Heart left ventricle (tissue), 16 donors: ENCODE measurements at places on chromosomes 7 and 10.

- DNase-seq: no peak
Observed at GRCh38 chr7:55898287-55898686, 11.0 kb downstream of the ZNF713 start.

DNA sequence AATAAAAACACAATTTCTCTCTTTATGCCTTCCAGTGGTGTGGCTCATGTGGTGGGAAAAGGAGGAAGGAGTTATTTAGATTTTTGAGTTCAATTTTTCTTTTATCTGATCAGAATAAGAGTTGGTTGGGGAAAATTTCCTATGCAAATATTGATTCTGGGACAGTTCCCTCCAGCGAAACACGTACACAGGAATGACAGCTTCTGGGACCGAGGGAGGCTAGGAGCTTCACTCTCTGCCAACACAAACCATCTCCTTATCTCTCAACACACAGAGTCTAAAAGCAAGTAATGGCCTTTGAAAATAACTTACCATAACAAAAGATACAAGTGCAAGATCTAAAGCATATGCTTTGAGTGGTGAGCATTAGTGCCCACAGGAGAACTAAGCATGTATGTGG, 122.7 kb downstream of the RAPGEF5 start:
- no peak for DNase-seq

DNA sequence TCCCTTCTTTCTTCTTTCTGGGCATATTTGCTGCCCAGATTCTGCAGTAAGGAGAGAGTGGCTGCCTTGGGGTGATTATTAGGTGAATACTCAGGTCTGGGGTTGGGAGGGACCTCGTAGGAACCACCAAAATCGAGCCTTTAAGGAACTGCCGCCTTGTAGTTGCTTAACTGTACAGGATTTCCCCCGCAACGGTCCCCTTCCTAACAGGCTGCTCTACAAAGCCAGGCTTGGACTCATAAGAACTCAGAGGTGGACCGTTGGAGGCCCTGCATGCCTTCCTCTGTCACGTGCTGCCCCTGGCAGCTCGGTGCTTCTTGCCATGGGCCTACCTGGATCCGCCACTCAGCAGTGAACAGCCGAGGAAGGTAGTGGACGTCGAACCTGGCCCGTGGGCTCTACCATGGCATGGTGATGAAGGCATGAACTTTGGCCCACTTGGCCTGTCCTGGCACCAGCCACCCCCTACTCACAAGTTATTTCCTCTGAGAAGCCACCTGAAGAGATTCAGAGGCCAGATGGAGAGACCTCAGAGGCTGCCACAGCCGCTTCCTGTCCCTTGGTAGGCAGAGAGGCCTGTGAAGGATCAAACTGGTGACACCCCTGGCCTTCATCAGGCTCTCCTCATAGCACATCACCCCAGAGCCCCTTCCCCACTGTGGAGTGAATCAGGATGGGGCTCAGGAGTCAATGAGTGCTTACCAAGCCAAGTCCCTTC, 54.6 kb downstream of the NOD1 start:
- no peak for DNase-seq

DNA sequence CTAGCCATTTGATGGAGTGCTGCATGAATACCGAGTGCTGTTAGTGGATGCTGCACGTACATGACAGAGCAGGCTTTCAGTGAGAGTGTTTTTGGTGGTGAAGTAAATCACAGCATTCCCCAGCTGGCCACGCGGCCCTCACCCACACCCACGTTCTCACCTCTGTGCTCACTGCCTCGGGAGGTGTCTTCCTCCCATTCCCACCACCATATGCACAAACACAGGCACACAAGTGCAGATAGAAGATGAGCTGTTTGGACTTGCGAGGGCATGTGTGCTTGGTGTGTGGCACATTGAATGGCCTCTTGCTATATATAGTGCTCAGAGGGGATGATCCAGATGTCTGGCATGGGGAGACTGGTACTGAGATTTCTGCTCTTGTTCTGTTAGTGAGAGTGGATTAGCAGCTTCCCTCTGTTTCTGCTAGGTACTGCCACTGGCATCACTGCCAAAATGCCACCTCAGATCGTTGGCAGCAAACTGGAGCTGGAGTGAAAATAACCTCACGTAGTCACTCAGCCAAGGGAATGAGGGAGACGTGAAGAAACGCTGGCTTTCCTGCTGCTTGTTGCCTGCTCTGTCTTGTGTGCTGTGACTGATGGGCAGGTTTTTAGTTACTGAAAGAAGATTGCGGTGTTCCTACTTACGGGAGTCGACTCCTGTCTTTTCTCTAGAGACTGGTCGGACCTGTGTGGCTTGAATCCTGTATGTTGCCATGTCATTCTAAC, 19.1 kb downstream of the DNAJB6 start:
- DNase-seq: peak; percentile 72

- DNase-seq: no peak
Observed at GRCh38 chr10:45657033-45657926, 15.3 kb downstream of the ZFAND4 start.

DNA sequence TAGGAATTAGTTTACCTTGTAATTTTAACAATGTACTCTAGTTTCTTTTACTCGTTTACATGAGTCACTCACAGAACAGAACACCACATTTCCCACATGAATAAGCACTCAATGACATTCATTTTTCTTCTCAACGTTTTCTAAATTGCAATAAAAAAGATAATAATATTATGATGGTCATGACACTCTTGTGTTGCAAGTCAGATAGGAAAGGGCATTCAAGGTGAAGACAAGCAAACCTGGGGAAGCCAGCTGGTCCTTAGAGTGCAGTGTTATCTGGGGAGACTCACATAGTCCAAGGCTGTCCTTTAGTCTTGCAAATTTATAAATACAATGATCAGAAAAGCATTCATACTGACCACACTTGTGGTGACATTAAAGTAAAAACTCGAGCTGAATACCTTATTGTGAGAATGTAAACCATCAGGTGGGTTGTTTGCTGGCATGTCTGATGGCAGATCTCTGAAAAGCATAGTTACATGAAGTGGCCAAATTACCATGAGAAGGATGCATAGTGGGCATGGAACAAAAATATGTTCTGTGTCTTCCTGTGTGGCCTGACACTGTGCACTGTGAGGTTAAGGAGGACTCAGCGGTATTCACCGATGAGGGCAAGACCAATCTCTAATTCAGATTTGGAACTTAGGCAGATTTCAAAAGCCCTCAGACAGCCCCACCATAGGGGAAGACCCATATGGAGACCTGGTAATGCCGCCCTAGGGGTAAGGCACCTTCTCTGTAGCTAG, 158.9 kb upstream of the ASAH2 start:
- no peak for DNase-seq

DNA sequence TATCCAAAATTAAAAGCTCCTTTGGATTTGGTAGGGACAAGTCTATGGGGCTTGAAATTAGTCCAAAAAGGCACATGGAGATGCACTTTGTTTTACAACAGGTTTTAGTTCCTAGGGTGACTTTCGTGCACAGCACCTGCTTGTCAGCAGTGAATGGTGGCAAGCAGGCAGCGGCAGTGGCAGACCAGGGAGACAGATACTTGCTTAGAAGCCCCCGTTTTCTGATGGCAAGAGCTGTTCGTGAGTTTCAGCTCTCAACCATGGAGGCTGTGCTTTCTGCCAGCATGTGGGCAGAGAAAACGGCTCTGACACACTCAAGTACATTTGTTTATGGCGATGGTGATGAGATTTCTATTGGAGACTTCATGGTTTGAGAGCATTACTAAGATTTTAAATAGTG, 61.7 kb upstream of the SHH start:
- DNase-seq: no peak

DNA sequence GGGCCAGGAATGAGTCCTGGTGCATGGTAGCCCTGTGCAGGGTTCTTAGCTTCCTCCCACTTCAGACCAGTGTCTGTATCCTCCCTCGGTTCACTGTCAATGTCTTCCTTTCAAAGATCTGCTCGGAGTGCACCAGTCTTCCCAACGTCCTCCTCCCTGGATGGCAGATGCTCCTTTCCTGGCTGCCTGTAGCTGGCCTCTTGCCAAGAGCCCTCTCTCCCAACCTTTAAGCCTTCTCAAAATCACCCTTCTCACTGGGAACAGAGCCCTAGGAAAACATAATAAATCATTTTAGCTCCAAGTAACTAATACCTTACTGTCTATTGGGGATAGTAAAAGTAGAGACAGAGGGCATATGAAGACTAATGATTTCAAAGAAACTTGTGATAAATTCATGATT, 490.6 kb downstream of the CCSER2 start:
- DNase-seq: no peak

- no peak for DNase-seq
Observed at GRCh38 chr10:47253030-47253637, 46.9 kb upstream of the GDF10 start.

DNA sequence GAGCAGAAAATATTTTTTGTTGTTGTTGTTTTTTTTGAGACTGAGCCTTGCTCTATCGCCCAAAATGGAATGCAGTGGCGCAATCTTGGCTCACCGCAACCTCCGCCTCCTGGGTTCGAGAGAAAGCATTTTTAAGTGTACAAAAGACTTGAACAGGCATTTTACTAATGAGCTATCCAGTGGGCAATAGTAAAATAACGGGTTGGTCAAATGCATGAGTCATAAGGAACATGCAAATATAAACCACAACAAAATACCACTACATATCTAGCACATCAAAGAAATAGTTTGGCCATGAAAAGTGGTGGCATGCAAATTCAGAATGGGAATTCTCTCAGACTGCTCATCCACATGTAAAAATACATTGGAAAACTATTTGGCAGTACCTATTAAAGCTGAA, 71.7 kb upstream of the TMEM106B start:
- DNase-seq: no peak

DNA sequence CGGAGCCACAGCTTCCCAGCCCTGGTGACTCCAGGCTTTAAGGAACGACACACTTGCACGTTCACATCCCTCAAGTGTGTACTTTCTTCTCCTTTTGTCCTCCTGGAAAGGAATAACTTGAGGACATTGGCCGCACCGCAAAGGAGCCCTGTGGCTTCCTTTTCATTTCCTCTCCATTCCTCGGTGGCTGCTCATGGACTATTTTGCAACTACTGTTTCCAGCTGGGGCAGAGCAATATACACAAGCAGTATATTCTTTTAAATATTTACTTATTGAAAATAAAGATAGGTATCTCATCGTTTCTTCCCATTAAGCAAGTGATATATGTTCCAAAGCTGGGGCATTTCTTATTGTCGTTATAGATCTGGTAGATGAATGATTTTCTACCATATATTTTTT, 97.2 kb upstream of the LYZL1 start:
- no peak for DNase-seq

GRCh38 chr10:127368929-127369328, 172.5 kb upstream of the INSYN2A start:
- DNase-seq: no peak

DNA sequence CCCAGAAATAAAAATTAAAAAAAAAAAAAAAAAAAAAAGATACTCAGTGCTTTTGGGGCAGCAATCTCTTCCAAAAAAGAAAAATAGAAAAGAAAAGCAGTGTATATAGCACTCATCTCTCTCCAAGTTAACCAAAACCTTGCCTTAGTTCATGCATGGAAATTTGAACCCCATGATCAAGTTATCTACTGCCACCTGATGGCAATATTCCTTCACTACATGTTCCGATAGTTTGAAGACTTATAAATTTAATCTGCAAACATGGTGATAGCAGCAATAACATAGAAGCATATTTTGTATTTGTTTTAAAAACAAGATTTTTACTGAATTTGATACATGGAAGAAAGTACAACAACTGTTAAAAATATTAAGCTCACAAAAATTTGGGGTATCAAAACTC, 48.6 kb upstream of the SLIT1 start:
- no peak for DNase-seq

- DNase-seq: no peak
Observed at GRCh38 chr10:103638948-103639347, 145.4 kb downstream of the NEURL1 start.

- no peak for DNase-seq
Observed at GRCh38 chr10:69850440-69850839, 48.7 kb downstream of the COL13A1 start.

DNA sequence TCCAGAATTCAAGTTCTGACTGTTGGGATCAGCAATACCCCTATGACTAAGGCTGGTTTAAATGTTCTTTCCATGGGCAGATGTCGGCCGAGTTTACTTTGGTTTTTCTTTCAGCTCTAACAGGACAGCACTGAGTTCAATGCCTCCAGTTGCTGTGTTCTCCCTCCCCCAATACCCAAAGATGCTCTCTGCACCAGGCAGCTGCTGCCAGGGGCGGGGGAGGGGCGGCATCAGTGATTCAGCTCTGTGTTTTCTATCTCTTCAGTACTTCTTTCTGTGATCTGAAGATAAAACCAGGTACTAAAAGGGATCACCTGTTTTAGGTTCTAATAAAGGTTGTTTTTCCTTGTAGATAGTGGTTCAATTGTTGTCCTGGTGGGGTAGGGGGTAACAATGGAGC, 576.7 kb upstream of the POT1 start:
- DNase-seq: no peak

- DNase-seq: no peak
Observed at GRCh38 chr7:139482122-139482521, 1.4 kb downstream of the KLRG2 start.

DNA sequence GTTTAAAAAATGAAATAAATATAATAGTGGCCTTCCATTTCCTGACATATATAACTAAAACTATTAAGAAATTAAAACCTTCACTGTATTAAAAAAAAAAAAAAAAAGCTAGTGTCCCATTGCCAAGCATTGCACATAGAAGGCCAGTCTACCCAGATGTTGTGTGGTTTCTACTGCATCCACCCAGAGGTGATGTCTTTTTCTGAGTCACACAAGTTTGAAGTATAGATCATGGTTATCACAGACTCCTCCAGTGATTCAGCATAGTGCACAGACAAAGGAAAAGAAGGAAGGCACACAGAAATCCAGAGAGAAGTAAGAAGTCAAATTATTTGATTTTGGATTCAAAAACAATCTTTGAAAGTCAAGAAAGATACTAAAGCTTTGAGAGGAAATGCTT, 429.0 kb downstream of the ETV1 start:
- DNase-seq: no peak

GRCh38 chr7:4794591-4795350, 19.3 kb downstream of the AP5Z1 start:
- no peak for DNase-seq

GRCh38 chr7:1843271-1843861, 173.3 kb downstream of the ELFN1 start:
- DNase-seq: peak; percentile 48

DNA sequence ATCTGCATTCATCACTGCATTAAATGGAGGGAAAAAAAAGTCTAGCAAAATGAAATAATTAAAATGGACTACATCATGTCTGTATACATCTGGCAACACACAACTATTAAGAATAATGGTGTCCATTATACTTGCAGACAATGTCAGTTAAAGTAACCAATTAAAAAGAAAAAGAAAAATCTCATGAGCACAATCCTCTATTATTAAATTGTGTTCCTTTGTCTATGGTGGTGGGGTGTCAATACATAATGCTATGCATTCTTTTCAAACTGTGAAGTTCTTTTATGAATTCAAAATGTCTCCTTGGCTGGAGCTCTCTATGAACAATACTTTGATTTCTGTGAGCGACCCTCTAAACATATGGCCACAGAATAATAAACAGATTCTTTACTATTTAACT, 63.5 kb downstream of the NRP1 start:
- no peak for DNase-seq

- DNase-seq: peak; percentile 63
Observed at GRCh38 chr10:79084972-79085597, 16.3 kb downstream of the ZMIZ1 start.

GRCh38 chr7:7895754-7896153, 72.8 kb upstream of the GLCCI1 start:
- DNase-seq: no peak

GRCh38 chr7:50832744-50833143, 50.0 kb upstream of the GRB10 start:
- DNase-seq: no peak
